ENCODE measurements at places on chromosomes 6 and 20.

- DNase-seq: no peak
These were observed 268.8 kb upstream of the PRDM1 start for GRCh38 chr6:105817370-105817769.

DNA sequence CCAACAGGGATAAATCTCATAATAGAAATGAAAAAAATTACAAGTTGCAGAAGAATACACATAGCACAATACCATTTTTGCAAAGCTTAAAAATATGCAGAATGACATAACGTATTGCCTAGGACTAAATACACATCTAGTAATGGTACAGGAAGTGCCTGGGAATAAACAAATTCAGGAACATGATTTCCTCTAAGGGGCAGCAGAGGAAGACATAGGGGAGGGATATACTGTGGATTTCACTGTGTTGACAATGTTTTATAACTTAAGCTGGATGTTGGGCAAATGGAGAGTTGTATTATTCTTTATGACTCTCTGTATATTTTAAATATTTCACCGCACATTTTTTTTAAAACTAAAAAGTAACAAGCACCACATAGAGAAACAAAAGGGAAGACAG is 5.6 kb upstream of the GLO1 start:
- no peak for DNase-seq

DNA sequence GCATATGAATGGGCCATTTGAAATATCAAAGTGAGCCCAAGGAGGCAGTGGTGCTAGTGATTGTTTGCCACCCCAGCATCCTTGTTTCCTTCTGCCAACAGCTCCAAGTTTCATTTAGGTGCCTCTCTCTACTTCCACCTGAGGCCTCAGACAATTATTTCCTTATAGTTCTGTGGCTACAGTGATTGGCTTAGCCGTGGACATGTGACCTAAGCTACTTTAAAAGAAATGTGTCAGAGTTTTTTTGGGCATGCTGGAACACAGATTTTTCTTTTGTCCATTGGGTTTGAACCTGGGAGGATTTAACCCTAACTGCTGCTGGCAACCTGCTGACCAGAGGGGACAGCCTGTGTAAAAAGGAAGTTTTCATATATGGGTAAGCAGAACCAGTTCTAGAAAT is 319.4 kb downstream of the CD109 start:
- no peak for DNase-seq

- no peak for DNase-seq
These were observed 904.3 kb upstream of the FLRT3 start for GRCh38 chr20:15241681-15242080.

GRCh38 chr6:75374961-75375400 is 90.4 kb upstream of the TMEM30A start:
- no peak for DNase-seq

- no peak for DNase-seq
These were observed 75.5 kb downstream of the CD164 start for GRCh38 chr6:109306733-109307132.

GRCh38 chr20:48820649-48820973 is 7.2 kb downstream of the PREX1 start:
- DNase-seq: no peak

DNA sequence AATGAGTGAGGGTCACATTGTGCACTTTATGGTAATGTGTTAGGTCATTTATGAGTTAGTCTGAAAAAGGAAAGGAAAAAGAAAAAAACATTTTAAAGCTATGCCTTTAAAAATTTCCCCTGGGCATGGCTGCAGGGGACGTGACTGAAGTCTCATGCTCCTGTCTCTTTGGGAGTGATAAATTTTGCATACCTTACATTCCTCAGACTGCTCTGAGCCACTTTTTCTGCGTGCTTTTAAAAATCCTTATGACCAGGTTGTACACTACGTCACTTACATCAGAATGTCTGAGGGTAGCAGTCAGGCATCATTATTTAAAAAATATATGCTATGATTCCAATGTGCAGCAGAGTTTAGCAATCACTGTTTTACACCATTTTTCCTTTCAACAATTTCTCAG is 121.2 kb downstream of the RFPL4B start:
- no peak for DNase-seq

- no peak for DNase-seq
These were observed 39.8 kb upstream of the CDH22 start for GRCh38 chr20:46347841-46348803.

- DNase-seq: no peak
These were observed 4.7 kb upstream of the TRMT11 start for GRCh38 chr6:125981571-125982185.

GRCh38 chr20:47058236-47058635 is 163.6 kb downstream of the EYA2 start:
- DNase-seq: no peak

DNA sequence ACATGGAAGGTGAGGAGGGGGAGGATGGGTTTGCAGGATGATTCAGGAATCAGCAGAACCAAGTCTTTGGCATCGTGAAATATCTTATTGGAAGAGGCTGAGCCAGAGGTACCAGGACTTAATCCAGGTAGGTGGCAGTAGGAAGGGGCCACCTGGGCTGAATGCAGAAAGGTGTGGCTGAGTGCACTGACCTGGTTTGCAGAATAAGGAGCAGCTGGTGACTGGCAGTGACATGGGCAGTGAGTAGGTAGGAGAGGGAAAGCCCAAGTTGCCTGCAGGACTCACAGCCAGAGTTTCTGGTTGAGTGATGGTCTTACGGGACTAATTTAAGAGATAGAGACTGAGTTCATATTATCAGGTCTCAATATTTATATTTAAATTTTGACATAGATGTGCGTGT is 1.1 kb upstream of the PBOV1 start:
- no peak for DNase-seq

GRCh38 chr6:35027807-35028206 is 113.3 kb downstream of the TCP11 start:
- no peak for DNase-seq

DNA sequence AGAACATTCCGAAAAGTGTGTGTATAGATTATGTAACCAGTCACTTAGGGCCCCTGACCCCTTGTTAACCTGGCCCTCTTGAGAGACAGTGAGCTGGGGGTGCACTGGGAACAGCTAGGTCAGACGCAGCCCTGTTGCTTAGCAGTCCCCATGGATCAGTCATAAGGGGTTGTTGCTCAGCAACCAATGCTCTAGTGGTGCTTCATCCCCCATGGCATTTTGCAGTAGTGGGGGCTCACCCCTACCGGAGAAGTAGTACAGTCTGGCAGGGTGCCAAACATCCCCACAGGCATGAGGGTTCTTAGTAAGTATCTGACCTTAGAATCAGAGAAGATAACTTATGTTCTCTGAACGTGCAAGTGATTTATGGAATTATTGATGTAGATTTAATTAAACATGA is 12.3 kb downstream of the PKIB start:
- DNase-seq: no peak

DNA sequence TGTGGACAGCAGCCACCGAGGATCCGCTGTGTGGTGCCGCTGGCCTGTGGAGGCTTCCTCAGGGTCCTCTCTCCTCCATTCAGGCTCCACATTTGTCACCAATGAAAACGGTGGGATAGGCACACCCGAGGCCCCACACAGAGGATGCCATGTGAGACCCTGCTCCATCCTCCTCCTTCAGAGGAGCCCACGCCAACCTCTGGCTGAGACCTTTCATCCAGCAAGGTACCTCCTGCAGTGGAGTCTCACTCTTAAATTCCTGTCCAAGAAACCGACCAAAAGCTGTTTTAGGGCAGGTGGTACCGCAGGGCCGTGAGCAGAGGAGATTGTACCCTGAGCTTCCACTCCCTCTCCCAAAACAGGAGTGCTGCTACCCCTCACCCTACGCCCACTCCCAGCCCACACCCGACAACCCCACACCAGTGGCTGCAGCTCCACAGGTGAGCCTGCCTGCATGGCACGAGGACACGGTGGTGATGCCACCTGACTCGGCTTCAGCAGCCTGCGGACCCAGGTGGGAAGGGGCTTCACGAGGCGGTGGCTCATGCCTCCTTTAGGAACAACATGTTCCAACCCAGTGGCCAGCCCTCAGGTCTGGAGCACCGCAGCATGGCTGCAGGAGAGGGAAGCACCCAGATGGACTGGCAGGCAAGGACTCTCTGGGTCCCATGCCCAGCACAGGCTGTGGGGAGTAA is 237.6 kb upstream of the AFDN start:
- DNase-seq: no peak

DNA sequence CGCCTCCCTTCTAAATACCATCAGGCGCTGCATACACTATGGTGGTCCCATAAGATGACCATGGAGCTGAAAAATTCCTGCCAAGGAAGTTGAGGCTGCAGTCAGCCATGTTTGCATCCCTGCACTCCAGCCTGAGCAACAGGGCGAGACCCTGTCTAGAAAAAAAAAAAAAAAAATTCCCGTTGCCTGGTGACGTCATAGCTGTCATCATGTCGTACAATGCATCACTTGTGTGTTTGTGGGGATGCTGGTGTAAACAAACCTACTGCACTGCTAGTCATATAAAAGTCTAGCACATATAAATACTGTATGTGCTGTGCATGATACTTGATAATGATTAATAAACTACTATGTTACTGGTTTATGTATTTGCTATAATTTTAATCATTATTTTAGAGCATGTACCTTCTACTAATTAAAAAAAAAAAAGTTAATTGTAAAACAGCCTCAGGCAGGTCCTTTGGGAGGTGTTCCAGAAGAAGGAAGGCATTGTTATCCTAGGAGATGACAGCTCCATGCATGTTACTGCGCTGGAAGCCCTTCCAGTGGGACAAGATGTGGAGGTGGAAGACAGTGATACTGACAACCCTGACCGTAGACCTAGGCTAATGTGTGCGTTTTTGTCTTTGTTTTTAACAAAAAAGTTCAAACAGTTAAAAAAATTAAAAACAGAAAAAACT is 132.6 kb downstream of the BANF2 start:
- DNase-seq: no peak

DNA sequence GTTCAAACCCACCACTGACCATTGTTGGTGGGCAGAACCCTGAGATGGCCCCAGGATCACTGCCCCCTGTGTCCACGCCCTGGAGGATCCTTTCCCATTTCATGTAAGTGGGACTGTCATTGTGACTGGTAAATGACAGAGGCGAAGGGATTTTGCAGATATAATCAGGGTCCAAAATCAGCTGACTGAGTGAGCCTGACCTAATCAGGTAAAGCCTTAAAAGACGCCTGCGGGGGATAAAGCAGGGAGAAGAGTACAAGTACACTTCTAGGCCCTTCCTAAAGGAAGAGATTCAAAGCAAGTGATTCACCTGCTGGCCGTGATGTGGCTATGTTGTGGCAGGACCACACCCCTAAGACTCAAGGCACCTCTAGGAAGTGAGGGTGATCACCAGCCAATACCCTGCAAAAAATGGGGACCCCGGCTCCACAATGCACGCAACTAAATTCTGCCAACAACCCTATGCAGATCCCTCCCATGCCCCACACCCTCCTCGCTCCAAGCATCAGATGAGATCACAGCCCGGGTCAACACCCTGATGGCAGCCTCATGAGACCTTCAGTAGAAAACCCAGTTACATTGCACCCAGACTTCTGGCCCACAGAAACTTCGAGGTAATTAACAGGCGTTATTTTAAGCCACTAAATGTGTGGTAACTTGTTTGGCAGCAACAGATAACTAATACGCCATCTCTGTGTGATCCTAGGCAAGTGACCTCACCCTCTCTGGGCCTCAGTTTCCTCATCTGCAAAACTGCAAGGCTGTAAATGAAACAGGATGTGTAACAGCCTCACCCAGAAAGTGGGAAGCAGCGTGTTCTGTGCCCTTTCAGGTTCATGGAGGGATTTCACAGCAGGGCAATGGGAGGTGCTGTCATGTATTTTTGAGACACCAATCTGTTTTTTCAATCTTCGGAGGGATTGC is 11.3 kb downstream of the PREX1 start:
- DNase-seq: no peak

DNA sequence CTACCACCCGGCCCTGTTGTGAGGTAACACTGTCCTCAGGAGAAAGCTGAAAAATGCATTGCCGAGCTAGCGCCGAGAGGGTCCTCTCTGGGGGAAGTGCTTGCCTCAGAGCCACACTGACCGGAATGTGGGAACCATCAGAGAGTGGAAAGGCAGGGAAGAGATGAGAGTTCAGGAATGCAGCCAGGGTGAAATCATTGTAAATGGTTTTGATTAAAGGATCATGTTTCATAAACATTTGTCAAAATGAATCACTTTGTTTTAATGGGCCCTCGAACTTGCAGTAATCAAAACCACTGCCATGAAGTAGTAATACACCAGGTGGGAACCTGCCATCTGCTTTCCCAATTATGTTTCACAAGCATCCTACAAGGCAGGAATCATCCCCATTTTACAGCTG is 16.9 kb upstream of the IL17F start:
- no peak for DNase-seq

DNA sequence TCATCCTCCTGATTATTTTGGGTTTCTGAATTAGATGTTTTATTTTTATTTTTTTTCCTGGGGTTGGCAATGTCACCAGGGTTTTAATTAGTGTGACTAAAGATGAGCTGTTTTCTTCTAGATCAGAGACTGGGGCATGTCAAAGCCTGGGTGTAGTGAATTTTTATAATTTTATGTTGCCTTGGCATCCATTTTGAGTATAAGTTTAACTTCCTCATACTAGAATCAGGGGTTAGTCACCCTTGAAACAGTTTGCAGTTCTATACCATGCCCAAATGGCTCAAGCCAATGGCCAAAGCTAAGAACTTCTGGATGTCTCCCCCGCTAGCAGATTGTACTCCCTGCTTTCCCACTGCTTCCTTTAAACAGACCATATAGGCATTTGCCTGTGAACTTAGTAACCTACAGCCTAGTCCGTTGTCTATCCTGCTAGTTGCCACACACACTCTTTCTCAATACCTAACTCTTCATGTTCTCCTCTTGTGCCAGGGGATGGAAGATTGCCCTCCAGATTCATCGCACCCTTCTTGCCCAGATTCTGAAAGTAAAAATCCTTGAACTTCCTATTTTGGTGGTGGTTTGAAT is 54.5 kb downstream of the KIAA0408 start:
- DNase-seq: no peak

DNA sequence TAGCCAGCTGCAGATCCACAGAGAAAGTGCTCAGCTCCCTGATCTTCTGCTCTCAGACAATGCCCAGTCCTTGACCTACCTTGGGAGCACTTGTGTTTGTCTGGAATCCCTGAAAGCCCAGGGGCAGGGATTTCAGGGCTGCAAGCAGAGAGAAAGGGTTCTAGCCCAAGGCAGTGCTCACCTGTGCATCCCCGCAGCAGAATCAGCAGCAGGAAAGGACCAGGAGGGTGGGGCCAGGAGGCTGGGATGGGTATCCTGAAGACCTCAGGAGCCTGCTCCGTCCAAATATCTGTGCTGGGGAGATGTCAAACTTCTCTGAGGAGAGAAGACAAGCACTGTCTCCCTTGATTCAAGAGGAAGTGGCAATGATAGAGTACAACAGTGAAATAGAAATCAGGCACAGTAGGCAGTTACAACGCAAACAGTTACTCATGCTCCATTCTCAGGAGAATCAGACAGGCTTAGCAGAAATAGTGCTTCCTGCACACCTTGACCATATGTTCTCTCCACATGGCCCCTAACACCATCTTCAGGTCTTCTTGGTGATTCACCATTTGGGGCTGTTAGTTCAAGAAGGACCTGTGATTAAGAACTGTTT is 28.7 kb upstream of the SIRPG start:
- no peak for DNase-seq

- no peak for DNase-seq
These were observed 308.2 kb downstream of the PHF3 start for GRCh38 chr6:63943826-63944225.

- no peak for DNase-seq
These were observed 37.1 kb downstream of the CDH22 start for GRCh38 chr20:46270977-46271744.
